Colonic mucosa (tissue), 4 donors: ENCODE measurements at places on chromosomes 16 and 17. TPM values are rescaled to one million over a fixed set of nuclear protein-coding genes. Genes with fewer than 3 reads are reported as not detected.

The TVP23A gene
- 0.19 TPM for total RNA-seq

The CMTM2 gene
- total RNA-seq, result not detected

The DYNLRB2 gene
- total RNA-seq, result not detected

The CENPV gene
- 60.6 TPM for total RNA-seq

The TRPV3 gene
- 7.4 TPM for total RNA-seq

The TBX21 gene
- total RNA-seq, result 0.40 TPM

The FLCN gene
- total RNA-seq, result 34.2 TPM

The TIGD7 gene
- total RNA-seq, result 3.1 TPM

The ACSF2 gene
- 119 TPM for total RNA-seq

The ACSM5 gene
- total RNA-seq, result 0.20 TPM

GRCh38 chr17:77667478-77667877 lies 291.0 kb upstream of the TNRC6C start:
- H3K36me3 ChIP-seq, result no peaks in the 10 kb centered on the region
- no peak overlapping the region for H3K4me3 ChIP-seq
- no peaks in the 10 kb centered on the region for H3K27me3 ChIP-seq
- no peak for DNase-seq
- no peak overlapping the region for H3K27ac ChIP-seq

DNA sequence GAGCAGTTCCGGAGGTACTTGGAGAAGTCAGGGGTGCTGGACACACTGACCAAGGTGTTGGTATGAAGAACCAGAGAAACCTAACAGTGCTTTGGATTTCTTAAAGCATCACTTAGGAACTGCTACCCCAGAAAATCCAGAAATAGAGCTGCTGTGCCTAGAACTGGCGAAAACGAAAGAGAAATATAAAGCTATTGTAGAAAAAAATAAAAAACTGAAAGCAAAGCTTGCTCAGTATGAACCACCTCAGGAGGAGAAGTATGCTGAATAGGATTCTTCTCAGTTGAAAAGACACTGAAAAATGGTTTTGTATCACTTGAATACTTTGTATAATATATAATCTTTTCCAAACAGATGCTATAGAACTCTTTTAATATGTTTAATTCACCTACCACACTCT lies 106.3 kb upstream of the PMFBP1 start:
- no peaks in the 10 kb centered on the region for H3K27me3 ChIP-seq
- no peak overlapping the region for H3K27ac ChIP-seq
- H3K4me1 ChIP-seq, result no peaks in the 10 kb centered on the region
- H3K4me3 ChIP-seq, result no peak overlapping the region

- DNase-seq, result no peak
- no peaks in the 10 kb centered on the region for H3K4me1 ChIP-seq
- H3K27me3 ChIP-seq, result no peaks in the 10 kb centered on the region
Observed at GRCh38 chr16:70548936-70549335, 25.3 kb downstream of the SF3B3 start.

GRCh38 chr17:27536781-27537180 lies 80.5 kb downstream of the KSR1 start:
- H3K27me3 ChIP-seq, result no peaks in the 10 kb centered on the region
- peaks cover 17% of the 10 kb centered on the region for H3K4me1 ChIP-seq
- DNase-seq, result no peak
- no peak overlapping the region for H3K27ac ChIP-seq
- H3K4me3 ChIP-seq, result no peak overlapping the region

DNA sequence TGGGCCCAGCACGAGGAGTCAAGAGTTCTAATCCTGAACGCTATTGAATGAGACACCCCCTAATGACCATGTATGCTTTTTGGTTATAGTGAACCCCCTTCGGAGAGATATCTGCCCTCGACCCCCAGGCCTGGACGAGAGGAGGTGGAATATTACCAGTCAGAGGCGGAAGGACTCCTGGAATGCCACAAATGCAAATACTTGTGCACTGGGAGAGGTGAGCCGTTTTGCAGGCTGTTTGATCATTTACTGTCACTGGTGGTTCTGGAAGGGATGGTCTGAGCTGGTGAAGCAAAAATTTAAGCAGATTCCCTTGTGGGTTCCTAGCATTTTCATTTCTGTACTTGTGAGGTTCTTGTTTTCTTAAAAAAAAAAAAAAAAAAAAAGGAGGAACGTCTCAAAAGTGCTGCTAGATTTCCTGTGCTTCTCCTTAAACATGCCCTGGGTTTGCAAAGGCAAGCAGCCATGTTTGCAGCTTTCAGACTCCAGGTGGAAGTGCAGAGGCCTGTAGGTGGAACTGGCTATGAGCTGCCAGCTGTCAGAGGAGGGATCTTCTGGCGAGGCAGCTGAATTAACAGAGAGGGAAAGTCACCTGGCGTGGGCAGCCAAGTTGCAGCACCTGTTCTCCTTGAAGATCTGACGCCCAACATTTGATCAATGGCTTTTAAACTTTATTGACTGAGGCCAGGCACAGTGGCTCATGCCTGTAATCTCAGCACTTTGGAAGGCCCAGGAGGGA lies 3.5 kb downstream of the MARVELD3 start:
- H3K27me3 ChIP-seq, result peaks cover 10% of the 10 kb centered on the region
- H3K27ac ChIP-seq, result no peak overlapping the region
- no peaks in the 10 kb centered on the region for H3K4me1 ChIP-seq
- H3K36me3 ChIP-seq, result no peaks in the 10 kb centered on the region
- H3K4me3 ChIP-seq, result no peak overlapping the region

- H3K4me3 ChIP-seq, result no peak overlapping the region
- H3K27me3 ChIP-seq, result no peaks in the 10 kb centered on the region
- no peak for DNase-seq
- H3K27ac ChIP-seq, result no peak overlapping the region
- no peaks in the 10 kb centered on the region for H3K4me1 ChIP-seq
- H3K36me3 ChIP-seq, result no peaks in the 10 kb centered on the region
Observed at GRCh38 chr16:86231321-86231995, 278.9 kb upstream of the FOXF1 start.

DNA sequence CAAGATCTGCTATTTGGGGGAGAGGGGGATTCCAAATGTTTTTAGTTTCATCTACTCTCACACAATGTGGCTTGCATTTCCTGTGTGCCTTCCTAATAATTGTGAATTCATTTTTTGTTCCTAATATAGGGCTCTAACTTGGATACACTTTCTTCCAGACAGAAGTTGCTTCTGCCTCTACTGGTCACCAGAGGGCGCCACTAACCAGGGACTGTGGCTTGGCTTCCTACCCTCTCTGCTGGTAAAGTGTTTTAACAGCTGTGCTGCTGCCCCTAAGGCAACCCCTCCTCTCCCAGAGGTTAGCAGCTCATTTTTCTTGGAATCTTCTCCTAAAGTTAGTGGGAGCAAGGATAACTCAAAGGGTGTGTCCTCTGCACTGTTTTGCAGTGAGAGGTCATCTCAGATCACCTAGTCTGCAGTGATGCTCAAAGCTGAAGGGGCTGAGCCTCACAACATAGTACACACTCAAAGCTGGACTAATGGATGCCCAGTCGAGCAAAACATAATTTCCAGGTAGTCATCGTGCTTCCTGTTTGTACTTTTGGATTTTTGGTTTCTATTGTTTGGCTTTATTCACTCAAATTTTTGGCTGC lies 5.0 kb upstream of the PRSS54 start:
- DNase-seq, result no peak
- H3K4me1 ChIP-seq, result no peaks in the 10 kb centered on the region
- no peak overlapping the region for H3K27ac ChIP-seq
- no peaks in the 10 kb centered on the region for H3K27me3 ChIP-seq
- H3K36me3 ChIP-seq, result no peaks in the 10 kb centered on the region

DNA sequence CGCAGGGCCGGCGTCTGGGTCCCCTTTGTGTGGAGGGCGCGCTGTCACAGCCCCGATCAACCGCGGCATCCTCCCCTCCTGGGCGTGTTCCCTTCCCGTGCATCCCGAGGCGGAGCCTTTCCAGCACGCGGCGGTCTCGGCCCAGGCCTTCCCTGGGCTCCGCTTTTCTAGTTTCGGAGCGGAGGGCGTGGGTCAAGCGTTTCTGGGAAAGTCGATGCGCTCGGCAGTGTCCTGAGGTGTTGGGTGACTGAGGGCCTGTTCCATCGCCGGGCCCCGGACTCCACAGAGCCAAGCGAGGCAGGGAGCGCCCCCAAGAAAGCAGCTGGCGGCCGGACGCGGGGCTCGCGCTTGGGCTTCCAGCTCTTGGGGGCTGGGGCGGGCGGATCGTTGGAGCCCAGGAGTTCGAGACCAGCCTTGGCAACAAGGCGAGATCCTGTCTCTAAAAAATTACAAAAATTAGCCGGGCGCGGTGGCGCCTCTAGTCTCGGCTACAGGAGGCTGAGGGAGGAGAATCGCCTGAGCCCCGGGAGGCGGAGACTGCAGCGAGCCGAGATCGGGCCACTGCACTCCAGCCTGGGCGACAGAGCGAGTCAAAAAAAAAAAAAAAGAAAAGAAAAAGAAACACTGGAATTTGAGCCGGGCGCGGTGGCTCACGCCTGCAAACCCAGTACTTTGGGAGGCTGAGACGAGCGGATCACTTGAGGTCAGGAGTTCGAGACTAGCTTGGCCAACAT lies 806 bp downstream of the IFT140 start:
- H3K27me3 ChIP-seq, result no peaks in the 10 kb centered on the region
- peaks cover 6% of the 10 kb centered on the region for H3K4me1 ChIP-seq
- DNase-seq, result no peak

DNA sequence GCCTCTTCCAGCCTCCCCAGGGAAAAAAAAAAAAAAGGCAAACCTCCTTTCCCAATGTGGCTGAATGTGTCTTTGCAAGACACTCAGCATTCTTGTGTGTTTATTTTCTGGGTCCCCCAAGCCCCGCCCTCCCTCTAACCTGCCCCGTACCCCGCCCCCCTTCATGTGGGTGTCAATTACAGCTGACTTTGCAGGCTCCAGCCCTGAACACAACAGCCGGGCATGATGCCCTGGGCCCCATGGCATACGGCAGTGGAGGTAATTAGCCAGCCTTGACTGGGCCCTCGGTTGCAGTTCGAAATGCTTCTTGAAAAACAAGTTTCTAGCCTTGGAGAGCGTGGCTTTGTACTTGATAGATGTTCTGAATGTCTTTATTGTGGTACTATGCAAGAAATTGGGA lies 354.7 kb upstream of the RBFOX1 start:
- no peaks in the 10 kb centered on the region for H3K27me3 ChIP-seq
- no peaks in the 10 kb centered on the region for H3K4me1 ChIP-seq
- H3K4me3 ChIP-seq, result no peak overlapping the region

GRCh38 chr17:77282524-77283515 lies 142.1 kb downstream of the SEC14L1 start:
- peak overlapping the region; percentile 73 for H3K4me3 ChIP-seq
- H3K27ac ChIP-seq, result peak overlapping the region; percentile 86
- peak; percentile 85 for DNase-seq
- H3K27me3 ChIP-seq, result no peaks in the 10 kb centered on the region

DNA sequence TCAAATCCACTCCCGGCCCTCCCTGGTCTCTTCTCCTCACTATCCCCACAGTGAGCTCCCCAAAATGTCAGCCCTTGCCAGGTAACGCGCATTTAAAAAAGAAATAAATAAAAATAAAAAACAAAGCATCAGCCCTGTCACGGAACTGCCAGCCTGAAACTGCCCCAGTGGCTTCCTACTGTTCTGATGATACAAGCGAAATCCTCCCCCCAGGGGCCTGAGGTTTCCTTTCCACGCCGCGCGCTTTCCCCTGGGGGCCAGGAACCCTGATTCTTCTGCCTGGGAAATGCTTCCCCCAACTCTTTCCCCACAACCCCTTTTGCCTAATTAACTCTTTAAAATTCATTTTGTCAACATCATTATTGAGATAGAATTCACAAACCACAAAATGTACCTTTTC lies 12.2 kb upstream of the RPH3AL start:
- no peaks in the 10 kb centered on the region for H3K4me1 ChIP-seq
- no peak for DNase-seq
- no peak overlapping the region for H3K27ac ChIP-seq

GRCh38 chr17:42347198-42347597 lies 41.0 kb downstream of the STAT3 start:
- no peak overlapping the region for H3K4me3 ChIP-seq
- no peaks in the 10 kb centered on the region for H3K4me1 ChIP-seq
- DNase-seq, result peak; percentile 38
- H3K27ac ChIP-seq, result no peak overlapping the region

DNA sequence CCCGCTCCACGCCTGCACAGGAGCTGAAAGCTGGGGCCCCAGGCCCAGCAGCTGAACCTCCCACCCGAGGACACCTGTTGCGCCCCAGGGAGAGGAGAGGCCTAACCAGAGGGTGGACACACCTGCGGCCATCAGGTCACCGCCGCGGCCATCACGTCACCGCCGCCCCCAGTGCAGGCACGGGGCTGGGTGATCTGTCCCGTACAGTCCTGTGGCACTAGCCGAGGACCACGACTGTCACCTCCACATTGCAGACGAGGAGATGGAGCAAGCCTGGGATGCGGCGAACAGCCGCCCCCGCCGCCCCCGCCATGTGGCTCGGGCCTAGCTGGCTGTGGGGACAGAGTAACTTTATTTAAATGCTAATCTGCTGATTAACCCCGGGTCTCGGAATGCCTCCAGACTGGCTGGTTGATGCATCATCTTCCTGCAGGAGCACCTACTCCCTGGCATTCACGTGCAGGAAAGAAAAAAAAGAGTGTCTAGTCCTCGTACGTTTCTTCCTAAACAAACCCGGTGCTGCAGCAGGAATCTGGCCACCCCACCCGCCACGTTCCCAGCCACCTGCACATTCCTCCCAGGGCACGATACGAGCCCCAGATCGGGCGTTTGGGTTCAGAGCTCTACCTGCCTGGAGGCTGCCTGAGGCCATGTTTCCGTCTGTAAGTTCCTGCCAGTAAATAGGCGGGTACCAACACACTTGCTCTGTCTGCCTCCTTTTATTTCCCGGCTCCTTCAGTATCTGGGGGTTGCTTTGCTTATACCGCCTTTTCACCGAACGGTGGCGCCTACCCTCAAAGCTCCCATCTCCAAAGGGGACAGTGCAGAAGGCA lies 29.9 kb downstream of the PIEZO1 start:
- no peak for DNase-seq
- no peaks in the 10 kb centered on the region for H3K36me3 ChIP-seq
- H3K27me3 ChIP-seq, result no peaks in the 10 kb centered on the region
- H3K27ac ChIP-seq, result no peak overlapping the region
- H3K4me3 ChIP-seq, result no peak overlapping the region
- H3K4me1 ChIP-seq, result peaks cover 9% of the 10 kb centered on the region

- H3K36me3 ChIP-seq, result no peaks in the 10 kb centered on the region
- H3K4me1 ChIP-seq, result peaks cover 4% of the 10 kb centered on the region
- H3K27me3 ChIP-seq, result no peaks in the 10 kb centered on the region
- no peak overlapping the region for H3K4me3 ChIP-seq
- peak overlapping the region; percentile 48 for H3K27ac ChIP-seq
Observed at GRCh38 chr17:49691086-49691676, 13.3 kb upstream of the SPOP start.

- no peaks in the 10 kb centered on the region for H3K36me3 ChIP-seq
- H3K4me3 ChIP-seq, result no peak overlapping the region
- no peaks in the 10 kb centered on the region for H3K4me1 ChIP-seq
- no peak for DNase-seq
- H3K27me3 ChIP-seq, result no peaks in the 10 kb centered on the region
Observed at GRCh38 chr17:71302721-71303549, 817.9 kb upstream of the SOX9 start.

- no peaks in the 10 kb centered on the region for H3K27me3 ChIP-seq
- no peak overlapping the region for H3K4me3 ChIP-seq
- no peaks in the 10 kb centered on the region for H3K36me3 ChIP-seq
- H3K4me1 ChIP-seq, result peaks cover 43% of the 10 kb centered on the region
- peak overlapping the region; percentile 63 for H3K27ac ChIP-seq
Observed at GRCh38 chr17:40327735-40328385, 18.9 kb downstream of the RARA start.

- H3K36me3 ChIP-seq, result no peaks in the 10 kb centered on the region
- H3K4me3 ChIP-seq, result no peak overlapping the region
- no peak for DNase-seq
- H3K27me3 ChIP-seq, result no peaks in the 10 kb centered on the region
- no peaks in the 10 kb centered on the region for H3K4me1 ChIP-seq
Observed at GRCh38 chr17:71989117-71989516, 131.7 kb upstream of the SOX9 start.
